AG04450 (cell line): ENCODE measurements at places on chromosomes 7 and 10.

DNA sequence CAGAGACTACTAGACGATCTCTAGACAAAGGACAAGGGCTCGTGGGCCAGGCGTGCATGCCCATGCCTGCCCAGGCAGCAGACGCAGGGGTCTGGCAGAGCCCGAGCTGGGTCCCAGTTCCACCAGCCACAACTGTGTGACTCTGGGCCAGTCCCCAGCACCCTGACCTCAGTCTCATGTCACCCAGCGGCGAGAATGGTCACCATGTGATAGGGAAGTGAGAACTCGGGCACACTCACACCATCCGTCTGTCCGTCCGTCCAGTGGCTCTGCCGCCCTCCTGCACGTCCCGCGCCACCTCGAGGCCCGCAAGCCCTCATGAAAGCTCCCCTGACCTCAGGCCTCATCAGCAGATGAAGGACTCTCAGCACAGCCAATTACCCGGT, 280.0 kb downstream of the ELFN1 start:
- DNase-seq = no peak

GRCh38 chr10:43167498-43167889, 29.2 kb downstream of the CSGALNACT2 start:
- DNase-seq = no peak

- no peak for DNase-seq
These were observed 4.0 kb downstream of the GPR15LG start for GRCh38 chr10:84177541-84178141.

GRCh38 chr10:53607691-53608090, 835.1 kb upstream of the MBL2 start:
- no peak for DNase-seq

- no peak for DNase-seq
These were observed 154.0 kb downstream of the CCDC3 start for GRCh38 chr10:12847361-12847975.

GRCh38 chr10:14009371-14010100, 321.2 kb downstream of the FRMD4A start:
- DNase-seq = peak; percentile 70

- DNase-seq = no peak
These were observed 64.6 kb upstream of the GJD4 start for GRCh38 chr10:35540296-35541164.
